Retina (tissue), 1 donor: ENCODE measurements at places on chromosomes 16 and 17.

DNA sequence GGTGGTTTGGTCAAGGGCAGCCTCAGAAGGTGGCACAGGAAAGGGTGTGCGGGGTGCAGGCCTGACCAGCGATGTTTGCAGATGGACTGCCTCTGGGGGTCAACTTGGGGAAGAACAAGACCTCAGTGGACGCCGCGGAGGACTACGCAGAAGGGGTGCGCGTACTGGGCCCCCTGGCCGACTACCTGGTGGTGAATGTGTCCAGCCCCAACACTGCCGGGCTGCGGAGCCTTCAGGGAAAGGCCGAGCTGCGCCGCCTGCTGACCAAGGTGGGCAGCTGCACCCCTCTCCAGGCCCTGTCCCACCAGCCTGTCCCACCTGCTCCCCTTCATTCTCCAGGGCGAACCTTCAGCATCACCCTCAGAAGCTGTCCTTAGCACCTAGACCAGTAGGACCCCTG is 12.5 kb downstream of the DHODH start:
- DNase-seq: no peak

GRCh38 chr17:64028874-64029464 is 8.5 kb upstream of the ICAM2 start:
- peak; percentile 45 for DNase-seq

- no peak for DNase-seq
These were observed 3.1 kb downstream of the MINK1 start for GRCh38 chr17:4836221-4836620.

GRCh38 chr16:49660626-49661025 is 195.3 kb downstream of the ZNF423 start:
- DNase-seq: no peak

DNA sequence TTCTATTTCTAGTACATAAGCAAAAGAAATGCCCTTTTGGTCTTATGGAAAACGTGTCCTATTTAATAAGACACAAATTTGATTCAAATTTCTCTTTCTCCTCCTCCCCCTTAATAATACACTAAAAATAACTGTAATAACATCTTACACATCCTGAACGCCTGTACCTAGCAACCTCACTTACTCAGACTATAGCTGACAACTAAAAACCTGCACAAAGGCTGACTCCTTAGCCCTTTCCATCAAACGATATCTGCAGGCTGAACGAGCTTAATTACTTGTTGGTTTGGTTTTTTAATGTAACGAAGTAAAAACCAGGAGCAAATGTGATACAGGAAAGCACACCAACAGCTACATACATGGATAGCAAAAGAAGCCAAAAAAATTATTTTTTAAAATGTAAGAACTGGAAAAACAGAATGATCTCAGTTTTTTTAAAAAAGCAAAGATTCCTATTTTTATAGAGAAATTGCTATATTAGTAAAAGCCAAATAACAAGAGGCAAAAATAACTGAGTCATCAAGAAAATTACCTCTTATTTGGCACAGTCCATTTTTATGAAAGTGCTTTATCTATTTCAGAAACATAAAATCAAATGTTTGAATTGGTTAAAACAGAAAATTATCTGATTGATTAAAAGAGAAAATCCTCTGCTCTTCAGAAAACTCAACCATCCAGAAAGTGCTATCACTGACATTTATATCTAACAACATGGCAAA is 23.5 kb downstream of the ADCY9 start:
- no peak for DNase-seq

DNA sequence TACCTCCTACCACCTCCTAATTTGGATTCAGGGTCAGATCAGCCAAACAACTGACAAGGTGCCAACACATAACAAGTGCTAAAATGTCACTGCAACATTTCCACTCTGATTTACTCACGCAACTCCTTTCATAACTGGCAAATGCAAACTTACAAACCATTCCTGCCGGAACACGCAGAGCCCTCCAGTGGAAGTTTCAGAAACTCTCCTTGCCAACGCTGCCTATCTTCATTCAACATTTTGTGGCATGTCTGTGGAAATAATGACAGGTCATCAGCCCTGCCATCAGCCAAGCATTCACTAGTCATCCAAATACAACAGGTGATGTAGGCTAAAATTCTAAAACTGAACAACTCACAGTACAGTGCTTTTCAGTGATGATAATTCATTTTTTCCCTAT is 37.7 kb upstream of the OR3A1 start:
- DNase-seq: no peak

GRCh38 chr16:72111657-72112451 is 18.2 kb downstream of the DHX38 start:
- no peak for DNase-seq

GRCh38 chr17:2904135-2904534 is 107.9 kb downstream of the RAP1GAP2 start:
- DNase-seq: peak; percentile 78

DNA sequence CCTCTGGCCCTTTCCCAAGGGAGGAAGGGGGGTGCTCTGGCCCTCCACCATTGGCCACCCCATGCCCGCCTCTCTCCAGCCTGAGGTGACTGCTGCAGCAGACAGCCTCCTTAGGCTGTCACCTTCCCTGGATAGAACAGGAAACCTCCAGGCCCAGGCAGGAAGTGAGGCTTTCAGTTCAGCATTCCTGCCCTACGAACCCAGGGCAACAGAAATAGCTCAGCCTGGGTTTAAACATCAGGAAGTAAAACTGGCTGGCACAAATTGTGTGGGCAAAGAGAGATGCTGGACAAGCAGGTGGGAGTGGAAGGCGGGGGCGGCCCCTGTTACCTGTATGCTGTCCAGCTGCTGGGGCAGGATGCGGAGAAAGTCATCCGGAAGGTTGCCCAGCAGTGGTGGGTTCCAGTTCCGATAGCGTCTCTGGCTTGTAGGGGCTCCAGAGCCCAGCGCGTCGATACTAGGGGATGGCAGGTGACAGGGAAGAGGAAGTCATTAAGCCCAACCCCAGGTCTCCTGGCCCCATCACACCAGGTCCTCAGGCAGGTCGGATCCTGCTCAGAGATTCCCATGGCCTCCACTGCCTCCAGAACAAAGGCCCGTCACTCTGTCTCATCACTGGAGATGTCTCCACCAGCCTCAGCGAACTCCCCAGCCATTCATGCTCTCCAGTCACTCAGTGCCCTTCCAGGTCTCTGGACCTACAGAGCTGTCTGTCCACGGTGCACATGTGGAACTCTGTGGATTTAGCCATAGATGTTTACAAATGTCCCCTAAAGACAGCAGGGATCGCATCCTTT is 23.6 kb upstream of the MRPS23 start:
- DNase-seq: no peak

DNA sequence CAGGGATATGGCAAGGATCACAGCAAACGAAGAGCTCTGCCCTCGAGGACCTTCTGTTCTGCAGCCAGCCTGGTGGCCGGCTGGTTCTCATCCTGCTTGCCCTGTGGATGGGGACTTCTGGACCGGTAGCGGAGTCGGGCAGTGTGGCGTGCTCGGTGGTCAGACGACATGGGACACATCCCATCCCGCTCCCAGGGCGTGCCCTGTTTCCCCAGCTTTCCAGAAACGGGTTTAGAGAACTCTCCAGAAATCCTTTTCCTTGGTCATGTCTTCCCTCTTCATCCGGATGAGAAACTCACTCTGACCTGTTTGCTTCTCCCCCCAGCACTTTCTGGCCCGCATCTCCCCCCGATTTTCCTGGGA is 115.8 kb downstream of the OR1D5 start:
- no peak for DNase-seq

- no peak for DNase-seq
These were observed 70.1 kb upstream of the DOC2B start for GRCh38 chr17:251531-251930.

DNA sequence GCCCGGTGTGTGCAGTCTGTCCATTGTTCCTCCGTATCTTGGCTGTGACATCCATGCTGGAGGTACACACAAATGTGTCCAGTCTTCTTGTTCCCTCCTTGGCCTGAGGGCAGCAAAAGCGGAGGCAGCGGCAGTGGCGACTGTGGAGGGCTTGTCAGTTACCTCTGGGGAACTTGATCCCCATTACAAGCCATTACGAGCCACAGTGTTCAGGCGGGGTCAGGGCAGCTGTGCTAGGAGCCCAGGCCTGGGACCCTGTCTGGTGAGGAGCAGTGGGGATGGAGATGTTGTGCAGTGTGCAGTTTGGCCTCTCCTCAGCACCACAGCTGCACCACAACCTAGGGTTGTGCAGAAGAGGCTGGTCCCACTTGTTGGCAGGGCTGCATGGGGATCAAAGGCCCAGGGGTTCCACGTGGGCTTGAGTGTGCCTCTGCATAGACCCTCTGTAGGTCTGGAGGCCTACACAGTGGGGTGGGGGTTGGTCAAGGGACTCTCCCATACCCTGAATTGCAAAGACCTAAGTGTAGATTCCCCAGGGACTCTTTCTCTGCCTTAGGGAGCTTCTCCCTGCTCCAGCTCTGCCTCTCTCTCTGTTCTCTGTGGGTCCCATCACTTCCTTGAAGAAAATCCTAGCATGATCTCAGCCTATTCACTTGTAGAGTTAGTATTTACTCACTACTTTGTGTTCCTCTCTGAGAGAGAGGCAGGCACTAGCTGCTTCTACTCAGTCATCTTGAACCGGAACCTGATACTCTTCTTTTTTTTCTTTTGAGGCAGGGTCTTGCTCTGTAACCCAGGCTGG is 58.8 kb downstream of the SLFN11 start:
- DNase-seq: peak; percentile 14

DNA sequence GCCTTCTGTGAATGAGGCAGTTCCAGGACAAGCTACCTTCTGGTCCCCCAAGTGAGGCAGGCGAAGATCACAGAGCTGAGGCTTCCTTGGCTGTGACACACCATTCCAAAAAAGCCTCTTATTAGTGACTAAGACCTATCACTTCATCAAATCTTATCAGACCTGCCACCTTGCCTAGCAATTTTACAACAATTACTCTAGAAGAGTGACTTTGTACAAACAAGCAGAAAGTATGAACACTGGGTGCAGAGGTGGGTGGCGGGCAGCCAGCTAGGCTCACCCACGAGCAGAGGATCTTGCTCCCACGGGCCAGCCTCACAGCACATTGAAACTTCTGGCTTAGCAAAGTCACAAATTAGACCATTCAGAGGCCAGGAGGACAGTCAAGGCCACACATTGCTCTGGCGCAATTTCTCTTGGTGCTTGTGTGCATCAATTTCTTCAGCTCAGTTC is 2.2 kb upstream of the ICAM2 start:
- no peak for DNase-seq

- DNase-seq: no peak
These were observed 58.5 kb downstream of the KNOP1 start for GRCh38 chr16:19659554-19659953.

GRCh38 chr17:1956134-1956533 is 69.0 kb downstream of the RTN4RL1 start:
- DNase-seq: no peak

GRCh38 chr17:42568341-42569111 is 1.6 kb downstream of the MLX start:
- DNase-seq: no peak

GRCh38 chr17:68613739-68614298 is 12.7 kb upstream of the FAM20A start:
- DNase-seq: no peak

DNA sequence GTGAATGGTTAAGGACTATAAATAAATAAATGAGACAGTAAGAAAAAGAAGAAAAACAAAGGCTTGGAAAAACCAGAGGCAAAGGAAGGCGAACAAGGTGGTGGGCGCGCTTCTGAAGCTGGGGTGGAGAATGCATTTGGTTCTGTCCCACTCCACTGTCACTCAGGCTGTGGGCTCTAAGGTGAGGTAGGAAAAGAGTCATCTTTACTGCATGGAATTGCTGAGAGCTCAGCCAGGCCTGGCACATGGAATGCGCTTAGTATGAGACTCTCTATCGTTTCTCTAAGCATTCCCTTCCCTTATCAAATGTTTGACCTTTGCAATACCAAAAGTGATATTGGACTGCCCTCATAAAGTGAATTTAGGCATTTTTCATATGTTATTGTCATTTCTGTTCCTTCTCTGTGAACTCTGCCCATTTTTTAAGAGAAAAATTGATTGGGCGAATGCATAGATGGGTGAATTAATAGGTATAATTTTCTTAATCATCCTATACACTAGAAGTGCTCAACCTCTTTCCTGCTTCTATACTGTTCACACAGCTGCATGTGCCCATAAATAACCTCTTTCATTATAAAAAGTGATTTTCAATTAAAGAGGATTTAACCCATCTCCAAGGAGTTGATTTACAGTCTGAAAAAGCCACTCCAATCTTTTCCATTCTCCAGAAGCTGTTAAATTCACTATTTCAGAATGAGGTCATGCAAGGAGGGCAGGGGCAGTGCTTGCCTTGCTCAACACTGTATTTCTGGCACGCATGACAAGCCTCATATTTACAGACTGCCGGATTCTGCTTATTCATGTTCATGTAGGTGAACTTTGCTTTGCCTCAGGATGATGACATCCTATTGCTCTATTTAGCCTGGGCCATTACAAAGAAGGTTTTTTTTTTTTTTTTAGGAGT is 87.7 kb downstream of the MYH10 start:
- DNase-seq: no peak

DNA sequence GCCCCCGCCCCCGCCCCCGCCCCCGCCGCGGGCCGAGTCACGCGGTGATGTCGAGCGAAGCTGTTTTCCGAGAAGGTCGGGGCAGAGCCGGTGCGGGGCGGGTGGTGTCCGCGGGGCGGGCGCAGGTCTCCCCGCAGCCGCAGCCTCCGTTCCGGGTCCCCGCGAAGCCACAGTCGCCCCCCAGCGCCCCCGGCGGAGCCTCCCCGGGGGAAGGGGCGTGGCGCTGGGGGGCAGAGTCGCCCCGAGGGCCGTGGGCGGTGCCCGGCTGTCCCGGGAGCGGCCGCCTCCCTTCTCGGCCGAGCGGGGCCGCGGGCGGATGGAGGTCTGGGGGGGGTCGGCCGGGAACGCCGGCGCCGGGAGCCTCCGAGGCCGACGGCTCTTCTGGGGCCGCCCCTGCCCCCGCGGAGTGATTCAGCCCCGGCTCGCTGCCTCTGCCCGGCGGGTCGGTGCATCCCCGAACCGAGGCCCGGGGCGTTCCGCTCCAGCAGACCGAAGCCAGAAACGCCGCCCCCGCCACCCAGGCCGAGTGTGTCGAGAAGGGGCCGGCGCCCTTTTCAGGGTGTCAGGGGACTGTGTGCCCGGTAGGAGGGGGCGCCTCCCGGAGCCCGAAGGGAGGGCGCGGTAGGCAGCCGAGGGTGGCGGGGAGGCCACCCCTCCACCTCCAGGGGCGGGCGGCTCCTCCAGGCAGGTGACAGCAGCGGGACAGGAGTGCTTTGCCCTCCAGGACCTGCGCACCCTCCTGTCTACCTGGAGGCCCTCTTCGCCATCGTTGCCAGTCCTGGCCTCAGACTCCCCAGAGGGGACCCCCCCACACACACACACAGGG is 1.7 kb downstream of the METRNL start:
- DNase-seq: peak; percentile 43

GRCh38 chr16:47018223-47018891 is 44.9 kb upstream of the DNAJA2 start:
- DNase-seq: no peak

- DNase-seq: no peak
These were observed 26.4 kb upstream of the RPL38 start for GRCh38 chr17:74177018-74177450.

DNA sequence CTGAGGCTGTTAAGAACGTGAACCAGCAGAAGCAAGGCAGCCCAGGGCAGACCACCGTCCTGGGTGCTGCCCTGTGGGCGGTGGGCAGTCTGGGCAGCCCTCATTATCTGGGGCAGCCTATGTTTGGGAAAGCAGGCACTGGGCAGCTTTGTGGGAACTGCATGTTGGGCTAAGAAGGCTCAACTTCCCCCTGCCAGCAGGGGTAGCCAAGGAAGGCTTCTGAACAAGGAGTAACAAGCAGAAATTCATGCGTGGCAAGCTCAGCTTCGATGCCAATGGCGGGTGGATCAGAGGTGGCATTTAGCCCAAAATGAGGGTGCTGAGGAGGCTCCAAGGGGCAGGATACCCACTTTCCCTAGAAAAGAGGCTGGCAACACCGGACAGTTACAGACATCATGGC is 42.7 kb upstream of the METRNL start:
- DNase-seq: no peak
